ENCODE measurements at places on chromosomes 13 and 19. TPM values are rescaled to one million over a fixed set of nuclear protein-coding genes. Genes with fewer than 3 reads are reported as not detected.

DNA sequence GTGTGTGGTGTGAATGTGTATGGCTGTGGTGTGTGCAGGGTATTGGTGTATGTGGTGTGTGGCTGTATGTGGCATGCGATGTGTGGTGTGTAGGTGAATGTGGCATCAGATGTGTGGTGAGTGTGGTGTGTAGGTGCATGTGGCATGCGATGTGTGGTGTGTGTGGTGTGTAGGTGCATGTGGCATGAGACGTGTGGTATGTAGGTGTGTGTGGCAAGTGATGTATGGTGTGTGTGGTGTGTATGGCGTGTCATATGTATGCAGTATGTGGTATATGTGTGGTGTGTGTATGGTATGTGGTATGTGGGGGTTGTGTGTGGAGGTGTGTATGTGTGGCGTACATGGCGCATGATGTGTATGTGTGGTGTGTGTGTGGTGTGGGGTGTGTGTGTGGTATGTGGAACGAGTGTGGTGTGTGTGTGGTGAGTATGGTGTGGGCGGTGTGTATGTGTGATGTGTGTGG is 63.4 kb downstream of the PEPD start:
- DNase-seq: no peak

The MRPL57 gene
- total RNA-seq: 11.4 TPM

DNA sequence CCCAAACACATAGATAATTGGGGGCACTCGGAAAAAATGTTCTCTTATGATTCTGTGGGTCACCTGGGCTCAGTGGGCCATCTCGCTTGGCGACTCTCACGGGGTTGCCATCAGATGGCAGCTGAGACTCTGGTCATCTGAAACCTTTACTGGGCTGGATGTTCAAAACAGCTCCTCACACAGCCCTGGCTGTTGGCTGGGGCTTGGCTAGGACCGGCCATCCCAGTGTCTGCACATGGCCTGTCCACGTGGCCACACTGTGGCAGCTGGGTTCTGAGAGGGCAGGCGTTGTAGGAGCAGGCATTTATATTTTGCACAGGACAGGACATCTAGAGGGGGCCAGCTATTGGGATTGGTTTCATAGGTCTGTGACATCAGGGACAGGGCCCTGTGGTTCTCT is 15.5 kb downstream of the MED25 start:
- DNase-seq: no peak

DNA sequence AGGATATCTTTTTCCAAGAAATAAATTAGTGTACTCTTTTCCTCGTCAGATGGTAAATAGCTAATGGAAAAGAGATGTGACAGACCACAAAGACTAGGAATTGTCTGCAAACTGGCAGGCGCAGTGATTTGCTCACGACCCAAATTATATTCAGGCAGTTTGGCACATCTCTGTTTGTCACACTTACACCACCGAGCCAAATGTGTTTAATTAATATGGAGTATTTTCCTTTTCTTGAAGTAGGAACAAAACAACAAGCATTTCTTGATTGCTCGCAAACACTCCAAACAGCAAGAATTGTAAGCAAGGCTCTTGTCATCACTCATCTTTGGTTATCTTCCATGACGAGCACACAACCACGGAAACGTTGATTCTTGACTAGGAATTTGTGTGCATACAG is 884.2 kb downstream of the PCDH9 start:
- DNase-seq: no peak

DNA sequence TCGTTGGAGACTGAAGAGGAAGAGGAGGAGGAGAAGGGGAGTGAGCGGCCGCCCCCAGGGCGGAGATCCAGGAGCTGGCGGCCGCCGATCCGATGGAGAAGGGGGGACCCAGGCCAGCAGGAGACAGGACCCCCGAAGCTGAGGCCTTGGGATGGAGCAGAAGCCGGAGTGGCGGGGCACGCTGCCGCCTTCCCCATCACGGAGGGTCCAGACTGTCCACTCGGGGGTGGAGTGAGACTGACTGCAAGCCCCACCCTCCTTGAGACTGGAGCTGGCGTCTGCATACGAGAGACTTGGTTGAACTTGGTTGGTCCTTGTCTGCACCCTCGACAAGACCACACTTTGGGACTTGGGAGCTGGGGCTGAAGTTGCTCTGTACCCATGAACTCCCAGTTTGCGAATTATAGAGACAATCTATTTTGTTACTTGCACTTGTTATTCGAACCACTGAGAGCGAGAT is 1.8 kb downstream of the GADD45B start:
- no peak for DNase-seq

- DNase-seq: no peak
These were observed 927 bp downstream of the CHAMP1 start for GRCh38 chr13:114315074-114315785.

DNA sequence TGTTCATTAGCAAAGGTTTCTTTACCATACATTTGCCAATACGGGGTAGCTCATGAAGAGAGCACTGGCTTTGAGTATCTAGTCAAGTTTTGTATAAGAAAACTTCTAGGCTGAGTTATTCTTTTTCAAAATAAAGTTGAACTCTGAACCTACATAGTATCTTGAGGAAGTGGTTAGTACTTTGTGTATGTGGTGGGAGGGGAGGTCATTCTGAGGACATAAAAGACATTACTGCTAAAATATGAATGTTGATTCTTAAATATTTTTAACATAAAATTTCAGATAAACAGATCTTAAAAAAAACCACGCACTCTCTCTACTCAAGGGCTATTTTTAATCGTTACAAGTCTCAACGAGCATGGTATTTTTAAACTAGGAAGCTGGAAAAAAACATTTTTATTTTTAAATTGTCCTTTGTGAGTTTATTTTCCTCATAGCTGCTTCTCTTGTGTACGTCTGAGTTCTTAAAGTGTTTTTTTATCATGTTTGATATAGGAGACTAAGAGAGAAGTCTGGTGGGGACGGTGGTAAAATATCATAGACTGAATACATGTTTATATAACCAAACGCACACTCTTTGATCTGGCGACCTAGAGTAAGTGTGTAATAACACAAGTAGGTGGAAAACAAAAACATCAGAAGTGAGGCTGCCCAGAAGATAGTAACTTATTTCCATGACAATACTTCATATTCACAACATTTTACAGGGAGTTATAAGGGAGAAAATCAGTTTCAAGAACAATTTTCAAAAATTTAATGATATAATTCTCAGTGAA is 118.0 kb upstream of the POSTN start:
- DNase-seq: no peak

DNA sequence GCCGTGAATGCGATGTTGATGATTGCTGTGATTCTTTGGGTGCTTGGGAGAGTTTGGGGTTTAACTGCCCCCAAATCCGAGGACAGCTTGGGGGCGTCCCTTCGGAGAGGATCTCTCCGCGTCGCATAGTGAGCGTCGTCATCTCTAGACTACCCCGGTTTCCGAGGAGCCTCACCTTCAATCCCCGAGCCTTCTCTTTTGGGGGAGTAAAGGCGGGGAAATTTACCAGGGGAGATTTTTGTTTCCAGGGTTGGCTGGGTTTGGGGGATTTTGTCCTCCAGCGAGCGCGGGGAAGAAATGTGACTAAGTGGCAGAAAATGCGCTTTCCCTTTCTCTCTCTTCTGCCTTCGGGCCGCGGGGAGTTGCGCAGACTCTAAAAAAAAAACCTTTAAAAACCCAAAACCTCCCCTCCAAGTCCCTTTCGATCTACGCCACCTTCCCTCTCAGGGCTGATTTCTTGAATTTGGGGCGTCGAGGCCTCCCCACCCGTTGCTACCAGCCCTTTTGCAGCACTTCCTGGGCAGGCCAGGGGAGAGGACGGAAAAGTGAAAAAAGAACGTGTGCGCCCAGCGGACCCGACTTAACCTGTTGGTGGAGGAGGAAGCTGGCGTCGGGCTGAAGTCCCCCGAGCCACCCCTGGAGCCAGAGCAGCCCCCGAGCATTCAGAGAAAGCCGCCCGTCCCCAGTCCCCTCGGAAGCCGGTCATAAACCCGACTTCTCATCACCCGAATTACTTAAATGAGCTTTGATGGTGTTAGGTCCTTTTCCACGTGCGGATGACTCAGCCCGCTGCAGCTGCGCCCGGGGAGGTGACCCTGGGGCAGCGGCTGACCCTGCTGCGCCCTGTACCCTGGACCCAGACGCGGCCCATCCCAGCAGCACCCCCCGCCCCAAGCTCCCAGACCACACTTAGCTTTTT is 17.7 kb downstream of the NFIX start:
- DNase-seq: peak; percentile 48

DNA sequence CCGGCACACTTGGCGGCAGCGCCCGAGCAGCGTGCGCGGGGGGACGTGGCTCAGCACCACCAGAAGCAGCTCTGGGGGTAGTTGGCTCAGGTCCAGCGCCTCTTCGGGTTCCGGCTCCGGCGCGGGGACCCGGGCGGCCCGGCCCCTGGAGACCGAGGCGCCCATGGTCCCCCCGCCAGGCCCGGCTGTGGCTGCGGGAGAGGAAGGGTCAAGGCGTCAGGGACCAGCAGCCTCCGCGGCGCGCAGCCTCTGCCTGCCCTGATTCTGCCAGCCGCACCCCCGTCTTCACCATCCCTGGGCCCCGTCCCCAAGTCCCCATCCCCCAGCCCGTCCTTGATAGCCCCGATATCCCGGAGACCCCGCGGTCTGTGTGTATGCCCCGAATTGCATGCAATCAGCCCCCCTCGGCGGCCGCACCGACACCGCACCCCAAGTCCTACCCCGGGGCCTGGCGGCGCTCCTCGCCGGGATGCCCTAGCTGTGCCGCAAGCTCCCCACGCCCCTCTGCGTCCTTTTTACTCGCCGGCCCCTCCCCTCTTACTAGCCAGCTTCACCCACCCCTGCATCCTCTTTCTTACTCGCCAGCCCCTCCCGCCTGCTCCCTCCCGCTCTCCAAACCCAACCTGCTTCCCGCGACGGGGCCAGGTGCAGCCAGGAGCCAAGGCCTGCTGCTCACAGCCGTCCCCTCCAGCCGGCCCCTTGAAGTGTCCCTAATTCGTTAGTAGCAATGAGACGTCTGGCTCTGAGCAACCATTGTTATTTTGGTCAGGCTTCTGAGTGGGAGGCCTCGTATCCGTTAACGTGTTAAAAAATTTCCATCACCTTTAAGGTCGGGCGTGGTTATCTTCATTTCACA is at the start of gene FBXO27:
Gene FBXO27 (minus strand): TSS at position 487 of the 856 bp plus-strand sequence. CDS start 322 bp downstream, at position 165.
- DNase-seq: peak; percentile 72

DNA sequence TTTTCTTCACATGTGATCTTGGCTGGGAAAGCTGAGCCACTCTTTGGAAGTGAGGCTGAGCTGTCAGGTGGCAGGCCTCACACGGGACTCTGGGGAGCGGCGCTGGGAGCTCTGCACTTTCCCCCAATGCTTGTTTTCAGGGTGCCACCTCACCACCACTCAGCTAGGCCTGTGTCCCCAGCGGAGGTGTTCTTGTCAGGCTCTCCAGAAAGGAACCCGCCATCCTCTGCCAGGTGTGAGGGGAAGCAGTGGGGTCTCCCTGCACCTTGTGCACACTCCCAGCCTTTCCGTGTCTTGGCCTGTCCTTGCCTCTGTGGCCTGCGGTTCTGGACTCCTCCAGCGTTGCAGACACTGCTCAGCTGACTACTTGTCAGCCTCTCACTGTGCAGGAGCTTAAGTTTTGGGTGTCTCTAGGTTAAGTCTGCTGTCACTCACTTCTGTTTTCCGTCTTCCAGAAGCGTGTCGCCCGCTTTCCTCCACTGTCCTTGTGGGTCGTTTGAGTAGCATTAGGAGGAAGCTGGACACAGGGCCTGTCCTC is 51.9 kb downstream of the GGACT start:
- DNase-seq: no peak

DNA sequence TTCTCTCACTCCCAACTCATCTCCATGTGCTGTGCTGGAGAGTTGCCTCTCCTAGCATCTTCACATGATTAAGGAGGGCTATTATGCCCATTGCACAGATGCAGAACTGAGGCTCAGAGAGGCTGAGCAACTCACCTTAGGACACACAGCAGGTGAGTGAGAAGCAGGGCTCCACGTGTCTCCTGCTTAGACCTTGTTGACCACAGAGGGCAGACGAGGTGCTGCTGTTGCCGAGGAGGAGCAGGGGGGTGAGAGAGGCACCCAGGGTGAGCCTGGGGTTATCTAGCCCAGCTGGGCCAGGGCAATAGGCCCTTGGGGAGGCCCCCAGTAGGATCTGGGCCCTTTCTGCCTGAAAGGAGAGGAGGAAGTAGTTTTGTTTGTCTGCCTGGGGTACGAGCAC is 2.4 kb upstream of the HSH2D start:
- no peak for DNase-seq

GRCh38 chr19:3580156-3580934 is 4.9 kb upstream of the GIPC3 start:
- DNase-seq: no peak

The ZNF547 gene
- 2.7 TPM for total RNA-seq

GRCh38 chr13:110306960-110307766 is at the start of the genes COL4A1 and COL4A2:
COL4A1 (minus strand) TSS chr13:110307157; CDS start chr13:110307027, 130 bp downstream.
COL4A2 (plus strand) TSS chr13:110307284; CDS start chr13:110307904, 620 bp downstream.
- peak; percentile 91 for DNase-seq

The IGLON5 gene
- 5.4 TPM for total RNA-seq

DNA sequence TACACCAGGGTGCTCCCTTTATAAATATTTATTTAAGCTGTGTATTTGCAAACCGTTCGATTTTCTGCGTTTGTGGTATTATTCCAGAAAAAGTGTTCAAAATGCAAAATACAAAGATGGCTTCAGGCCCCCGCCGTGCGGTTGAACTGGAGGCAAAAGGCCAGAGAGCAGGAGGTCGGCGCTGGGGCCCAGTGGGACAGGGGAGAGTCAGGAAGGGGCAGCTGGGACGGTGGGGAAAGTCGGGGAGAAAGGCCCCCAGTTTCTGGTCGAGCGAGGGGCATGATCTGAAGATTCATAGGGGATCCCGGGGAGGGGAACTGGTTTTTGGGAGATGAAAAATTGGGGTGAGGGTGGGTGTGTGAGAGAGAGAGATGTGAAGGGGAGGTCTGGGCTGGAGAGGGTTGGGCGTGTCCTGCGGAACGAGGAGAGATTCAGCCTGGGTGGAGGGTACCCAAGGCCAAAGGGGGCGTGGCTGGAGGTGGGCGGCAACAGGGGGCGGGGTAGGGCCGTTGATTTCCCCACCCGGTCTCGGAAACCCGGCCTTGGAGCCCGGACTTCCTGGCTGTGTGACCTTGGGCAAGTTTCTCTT is 678 bp downstream of the ISOC2 start:
- DNase-seq: peak; percentile 93

DNA sequence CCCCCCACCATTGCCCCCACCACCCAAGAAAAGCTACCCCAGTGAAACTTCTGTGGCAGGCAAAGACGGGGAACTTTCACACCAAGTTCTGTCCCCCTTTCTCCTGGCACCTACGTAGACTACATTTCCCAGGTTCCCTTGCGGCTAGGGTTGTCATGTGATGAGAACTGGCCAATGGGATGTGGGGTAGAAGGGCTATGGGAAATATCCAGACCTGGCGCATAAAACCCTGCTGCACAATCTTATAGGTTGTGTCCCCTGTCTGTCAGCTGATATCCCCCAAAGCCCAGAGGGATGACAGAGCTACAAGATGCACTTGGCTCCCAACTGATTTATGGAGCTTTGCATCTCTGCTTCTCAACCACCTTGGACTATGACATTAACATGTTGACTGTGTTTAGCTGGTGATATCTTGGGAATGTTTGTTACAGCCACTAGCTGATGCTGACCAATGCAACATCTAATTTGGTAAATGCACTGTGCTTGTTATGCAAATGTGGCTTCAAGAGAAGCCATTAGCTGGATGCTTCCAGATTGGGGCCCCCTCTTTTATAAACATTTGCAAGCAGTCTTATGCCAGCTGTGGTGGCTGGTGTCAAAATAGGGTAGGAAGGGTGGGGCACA is 6.1 kb downstream of the SH2D3A start:
- peak; percentile 46 for DNase-seq

The PRSS57 gene
- not detected for total RNA-seq

GRCh38 chr13:112219740-112220139 is 152.8 kb downstream of the SOX1 start:
- no peak for DNase-seq

Data from neural progenitor cell (in vitro differentiated cells).